Common myeloid progenitor, CD34-positive (primary cell): ENCODE measurements at places on chromosomes 16 and 17.

GRCh38 chr17:60352071-60352470 is 39.9 kb downstream of the USP32 start:
- DNase-seq, result no peak

- DNase-seq, result no peak
Measured at GRCh38 chr16:77787452-77787851, 912 bp upstream of the VAT1L start.

- no peak for DNase-seq
Measured at GRCh38 chr17:61097781-61098180, 301.9 kb upstream of the TBX2 start.

DNA sequence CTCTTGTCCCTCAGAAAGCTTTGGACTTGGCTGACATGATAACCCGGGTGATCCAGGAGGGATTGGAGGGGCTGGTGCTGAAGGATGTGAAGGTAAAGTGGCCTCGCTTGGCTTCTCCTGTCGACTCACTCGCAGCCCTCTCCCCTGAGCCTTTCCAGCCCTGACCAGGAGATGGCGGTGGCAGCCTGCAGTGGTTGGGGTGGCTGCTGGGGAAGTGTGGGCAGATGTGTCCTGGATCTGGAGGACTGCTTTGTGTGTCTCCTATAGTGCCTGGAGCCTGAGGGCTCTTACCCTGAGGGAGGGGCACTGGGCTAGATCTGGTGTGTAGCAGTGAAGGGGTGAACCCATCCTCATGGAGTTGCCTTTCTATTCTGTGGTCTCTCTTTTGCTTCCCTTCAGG is 17.9 kb downstream of the LIG3 start:
- DNase-seq, result peak; percentile 81

GRCh38 chr16:78094166-78094565 is 5.3 kb upstream of the WWOX start:
- no peak for DNase-seq

- no peak for DNase-seq
Measured at GRCh38 chr16:69931631-69932030, 19.5 kb upstream of the CLEC18A start.

GRCh38 chr17:187130-187529 is 5.7 kb upstream of the DOC2B start:
- DNase-seq, result no peak

- peak; percentile 75 for DNase-seq
Measured at GRCh38 chr16:58487566-58488351, 12.2 kb upstream of the NDRG4 start.

- no peak for DNase-seq
Measured at GRCh38 chr17:37299257-37299980, 76.4 kb upstream of the C17orf78 start.
